ENCODE measurements at places on chromosomes 2 and 18.
A peak's percentile ranks its signal among the peaks of the same experiment; 100 is the strongest.

DNA sequence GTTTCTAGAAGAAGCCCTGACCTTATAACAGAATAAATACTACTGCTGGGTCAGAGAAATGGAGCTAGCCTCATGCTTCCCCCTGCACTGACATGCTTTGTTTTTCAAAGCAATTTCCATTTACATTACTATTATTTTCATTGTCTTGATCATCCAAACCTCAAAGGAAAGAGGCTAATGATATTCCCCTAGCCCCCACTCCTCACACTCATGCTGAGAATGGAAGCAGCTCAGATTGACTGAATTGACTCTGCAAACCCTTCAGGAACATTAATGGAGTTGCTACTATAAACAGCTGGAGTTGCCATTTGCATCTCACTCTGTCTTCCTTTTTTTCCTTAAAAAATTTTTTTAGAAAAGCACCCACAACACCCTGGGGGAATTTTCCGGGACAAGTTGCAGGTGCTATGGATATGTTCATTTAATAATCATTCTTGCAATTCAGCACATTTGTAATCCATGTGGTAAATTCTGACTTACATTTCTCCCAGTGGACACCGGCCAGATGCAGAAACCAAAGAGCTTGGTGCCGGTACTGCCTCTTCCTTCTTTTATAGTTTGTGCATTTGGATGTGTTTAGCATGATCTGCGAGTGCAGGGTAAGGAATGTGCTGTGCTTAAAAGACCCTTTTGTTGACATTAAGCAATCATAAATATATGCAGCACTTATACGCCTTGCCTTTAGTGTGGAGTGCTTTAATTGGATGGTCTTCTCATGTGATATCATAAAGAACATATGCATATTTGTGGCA lies 103.3 kb upstream of the OSR1 start:
- no peaks in the 10 kb centered on the region for H3K36me3 ChIP-seq
- H3K27ac ChIP-seq: no peak overlapping the region
- no peak for DNase-seq

DNA sequence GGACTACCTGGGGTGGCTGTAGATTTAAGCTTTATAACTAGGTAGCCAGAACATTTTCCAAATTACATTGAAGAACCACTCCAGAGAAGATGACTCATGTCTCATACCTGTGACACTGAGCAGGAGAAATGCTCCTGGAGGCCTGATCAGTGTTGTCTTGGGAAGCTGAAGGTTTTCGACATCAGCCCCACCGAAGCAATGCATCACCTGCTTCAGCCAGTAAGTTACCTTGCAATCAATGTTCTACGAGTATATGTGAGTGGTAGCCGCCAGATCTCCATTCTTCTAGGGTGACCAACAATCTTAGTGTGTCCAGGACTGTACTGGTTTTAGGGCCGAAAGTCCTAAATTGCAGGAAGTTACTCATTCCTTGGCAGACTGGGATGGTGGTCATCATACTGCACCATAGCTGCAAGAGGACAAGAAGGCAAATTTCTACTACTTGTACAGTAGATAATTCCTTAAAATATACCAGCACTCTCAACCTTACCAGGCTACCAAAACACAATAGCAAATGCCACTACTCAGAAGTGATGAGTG lies 109.3 kb upstream of the LINC00305 start:
- DNase-seq: no peak
- no peak overlapping the region for H3K27ac ChIP-seq
- H3K36me3 ChIP-seq: no peaks in the 10 kb centered on the region
- no peaks in the 10 kb centered on the region for H3K4me1 ChIP-seq
- no peak overlapping the region for H3K4me3 ChIP-seq

DNA sequence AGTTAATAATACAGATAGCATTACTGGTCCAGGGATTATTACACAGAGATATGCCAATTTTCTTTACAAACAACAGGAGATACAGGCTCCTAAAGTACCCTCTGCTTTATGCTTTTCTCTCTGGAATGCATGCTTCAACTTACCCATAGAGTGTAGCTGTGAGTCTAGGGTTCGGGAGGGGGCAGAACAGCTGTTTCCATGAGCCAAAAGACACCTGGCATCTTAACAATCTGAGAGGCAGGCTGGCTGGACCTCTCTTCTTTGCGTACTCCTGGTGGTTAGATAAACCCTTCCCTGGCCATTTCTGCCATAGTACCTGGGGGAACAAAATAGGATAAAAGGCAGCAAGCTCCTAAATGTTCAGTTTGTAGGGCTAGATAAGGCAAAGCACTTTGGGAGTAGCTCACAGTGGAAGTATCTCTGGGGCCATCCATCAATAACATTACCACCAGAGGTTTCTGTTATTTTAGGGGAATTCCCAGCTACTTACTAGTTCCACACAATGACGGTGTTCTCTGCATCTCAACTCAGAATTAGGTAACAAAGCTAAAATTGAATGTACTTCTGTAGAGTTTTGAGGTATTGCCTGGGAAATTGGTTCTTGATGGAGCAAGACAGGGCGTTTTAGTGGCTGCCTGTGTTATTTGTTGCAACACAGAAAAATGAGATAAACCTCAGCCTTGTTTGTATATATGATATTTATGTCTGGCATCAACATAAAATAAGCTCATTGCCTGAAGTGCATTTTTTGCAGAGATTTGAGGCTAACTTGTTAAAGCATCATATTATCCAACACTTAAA lies 6.2 kb upstream of the CCDC85A start:
- no peak overlapping the region for H3K27ac ChIP-seq
- H3K36me3 ChIP-seq: no peaks in the 10 kb centered on the region
- no peak for DNase-seq
- H3K4me1 ChIP-seq: no peaks in the 10 kb centered on the region

- peaks cover 1% of the 10 kb centered on the region for H3K36me3 ChIP-seq
- H3K4me3 ChIP-seq: no peak overlapping the region
- no peak for DNase-seq
- no peaks in the 10 kb centered on the region for H3K27me3 ChIP-seq
- no peak overlapping the region for H3K27ac ChIP-seq
- H3K4me1 ChIP-seq: no peaks in the 10 kb centered on the region
Measured at GRCh38 chr2:28173377-28173776, 219.3 kb upstream of the FOSL2 start.

- H3K4me3 ChIP-seq: no peak overlapping the region
- no peaks in the 10 kb centered on the region for H3K27me3 ChIP-seq
- DNase-seq: no peak
- H3K27ac ChIP-seq: no peak overlapping the region
Measured at GRCh38 chr2:199228887-199229819, 228.6 kb downstream of the SATB2 start.

DNA sequence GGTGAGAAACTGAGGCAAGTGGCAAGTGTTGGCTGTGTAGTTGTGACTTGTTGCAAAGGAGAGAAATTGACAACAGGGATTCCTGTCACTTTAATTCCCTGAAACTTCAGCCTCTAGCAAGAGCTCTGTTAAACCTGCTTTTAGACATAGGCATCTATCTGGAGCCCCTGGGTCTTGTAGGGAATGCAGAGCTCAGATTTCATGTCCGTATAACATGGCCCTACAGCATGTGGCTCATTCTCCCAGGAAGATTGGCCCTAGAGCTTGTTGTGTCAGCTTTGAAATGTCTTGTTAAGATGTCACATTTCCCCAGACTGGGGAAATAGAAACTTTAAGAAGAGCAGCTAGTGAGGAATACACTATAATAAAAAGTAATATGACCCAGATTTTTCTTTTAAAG lies 115.8 kb downstream of the POLE4 start:
- peaks cover 2% of the 10 kb centered on the region for H3K36me3 ChIP-seq
- no peaks in the 10 kb centered on the region for H3K4me1 ChIP-seq
- no peak overlapping the region for H3K27ac ChIP-seq
- no peak for DNase-seq

DNA sequence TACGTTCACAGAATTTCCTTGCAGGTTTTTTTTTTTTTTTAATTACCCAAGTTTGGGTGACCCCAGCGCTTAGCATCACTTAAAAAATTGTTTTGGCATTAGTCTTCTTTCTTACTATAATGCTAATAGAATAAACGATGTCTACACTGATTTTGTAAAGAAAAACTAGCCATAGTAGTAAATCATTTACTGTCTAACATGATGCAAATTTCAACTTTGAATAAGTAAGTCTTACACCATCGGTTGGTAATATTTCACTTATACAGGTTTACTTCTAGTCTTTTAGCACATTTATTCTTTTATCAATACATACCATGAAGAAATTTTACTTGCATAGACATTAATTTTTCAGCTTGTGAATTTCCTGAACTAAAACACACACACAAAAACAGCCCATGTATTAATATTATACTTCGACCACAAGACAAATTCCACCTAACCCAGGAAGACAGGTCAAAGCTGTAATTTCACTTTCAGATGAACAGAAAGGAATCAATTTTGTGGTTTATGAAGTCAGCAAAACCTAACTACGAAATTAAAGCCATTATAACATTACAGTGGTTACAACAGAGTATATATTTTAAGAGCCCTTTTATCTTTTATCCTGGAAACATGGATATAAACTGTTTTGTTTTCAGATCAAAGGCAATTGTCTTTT lies 1.9 kb downstream of the YES1 start:
- peaks cover 77% of the 10 kb centered on the region for H3K4me1 ChIP-seq
- H3K27ac ChIP-seq: peak overlapping the region; percentile 93
- peak overlapping the region; percentile 94 for H3K4me3 ChIP-seq
- no peaks in the 10 kb centered on the region for H3K27me3 ChIP-seq

- H3K4me3 ChIP-seq: no peak overlapping the region
- no peak overlapping the region for H3K27ac ChIP-seq
- peaks cover 26% of the 10 kb centered on the region for H3K4me1 ChIP-seq
- H3K36me3 ChIP-seq: peaks cover 3% of the 10 kb centered on the region
- no peak for DNase-seq
Measured at GRCh38 chr2:177419274-177419673, 26.7 kb downstream of the AGPS start.

- no peak overlapping the region for H3K4me3 ChIP-seq
- H3K27ac ChIP-seq: no peak overlapping the region
- no peaks in the 10 kb centered on the region for H3K4me1 ChIP-seq
- no peaks in the 10 kb centered on the region for H3K27me3 ChIP-seq
- no peaks in the 10 kb centered on the region for H3K36me3 ChIP-seq
Measured at GRCh38 chr2:160583146-160583535, 89.5 kb upstream of the RBMS1 start.

- peaks cover 34% of the 10 kb centered on the region for H3K27me3 ChIP-seq
- H3K4me3 ChIP-seq: no peak overlapping the region
- H3K4me1 ChIP-seq: peaks cover 3% of the 10 kb centered on the region
- H3K36me3 ChIP-seq: peaks cover 2% of the 10 kb centered on the region
- H3K27ac ChIP-seq: no peak overlapping the region
Measured at GRCh38 chr2:134739879-134740301, 21.1 kb upstream of the TMEM163 start.

- H3K27ac ChIP-seq: no peak overlapping the region
- H3K4me3 ChIP-seq: no peak overlapping the region
- H3K27me3 ChIP-seq: no peaks in the 10 kb centered on the region
- no peak for DNase-seq
- H3K36me3 ChIP-seq: peaks cover 1% of the 10 kb centered on the region
Measured at GRCh38 chr2:168884975-168885374, 5.3 kb downstream of the SPC25 start.

DNA sequence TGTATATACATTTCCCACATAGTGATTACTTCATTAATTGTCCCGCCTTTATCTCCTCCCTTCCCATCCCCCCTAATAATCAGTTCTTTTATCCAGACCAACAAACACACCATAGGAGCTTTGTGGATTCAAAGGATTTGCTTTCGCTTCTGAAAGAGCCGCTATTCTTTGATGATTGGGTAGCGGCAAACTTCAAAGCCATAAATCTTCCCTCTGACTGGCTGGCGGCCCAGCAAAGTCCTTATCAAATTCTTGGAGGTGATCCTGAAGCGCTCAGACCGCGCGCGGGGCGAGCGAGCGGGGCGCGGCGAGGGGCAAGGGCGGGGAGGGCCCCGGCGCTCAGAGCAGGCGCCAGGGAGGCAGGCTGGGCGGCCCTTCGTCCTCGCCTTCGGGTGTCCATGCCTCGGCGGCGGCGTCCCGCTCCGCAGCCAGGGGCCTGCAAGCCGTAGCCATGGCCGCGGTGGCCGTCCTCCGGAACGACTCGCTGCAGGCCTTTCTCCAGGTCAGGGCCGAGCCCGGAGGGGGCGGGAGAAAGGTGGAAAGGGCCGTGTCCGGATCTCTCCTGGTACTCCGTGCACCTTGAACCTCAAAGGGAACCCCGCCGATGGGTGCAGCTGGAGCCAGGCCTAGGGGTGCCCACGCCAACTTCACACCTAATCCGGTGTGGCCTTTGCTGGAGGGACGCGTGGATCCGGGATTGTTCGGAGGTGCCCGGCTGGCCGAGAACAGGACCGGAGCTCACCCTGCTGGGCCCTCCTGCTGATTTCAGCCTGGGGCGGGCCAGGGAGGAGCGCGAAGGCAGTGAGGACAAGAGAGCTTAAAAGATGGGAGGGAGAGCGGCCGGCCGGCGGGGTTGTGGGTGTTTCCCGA lies at the start of gene SP5:
SP5 (plus strand) TSS at position 276 of the 870 bp plus-strand sequence; CDS start at position 452, 176 bp downstream.
- H3K36me3 ChIP-seq: peaks cover 11% of the 10 kb centered on the region
- DNase-seq: no peak
- H3K27me3 ChIP-seq: peaks cover 70% of the 10 kb centered on the region
- peak within 1 kb of the TSS; percentile 86 for H3K4me3 ChIP-seq
- H3K27ac ChIP-seq: no peak within 1 kb of the TSS
- H3K4me1 ChIP-seq: peaks cover 19% of the 10 kb centered on the region

- no peak overlapping the region for H3K4me3 ChIP-seq
- H3K27ac ChIP-seq: no peak overlapping the region
- no peak for DNase-seq
- no peaks in the 10 kb centered on the region for H3K27me3 ChIP-seq
- H3K36me3 ChIP-seq: no peaks in the 10 kb centered on the region
Measured at GRCh38 chr2:8317418-8317817, 364.4 kb upstream of the ID2 start.

DNA sequence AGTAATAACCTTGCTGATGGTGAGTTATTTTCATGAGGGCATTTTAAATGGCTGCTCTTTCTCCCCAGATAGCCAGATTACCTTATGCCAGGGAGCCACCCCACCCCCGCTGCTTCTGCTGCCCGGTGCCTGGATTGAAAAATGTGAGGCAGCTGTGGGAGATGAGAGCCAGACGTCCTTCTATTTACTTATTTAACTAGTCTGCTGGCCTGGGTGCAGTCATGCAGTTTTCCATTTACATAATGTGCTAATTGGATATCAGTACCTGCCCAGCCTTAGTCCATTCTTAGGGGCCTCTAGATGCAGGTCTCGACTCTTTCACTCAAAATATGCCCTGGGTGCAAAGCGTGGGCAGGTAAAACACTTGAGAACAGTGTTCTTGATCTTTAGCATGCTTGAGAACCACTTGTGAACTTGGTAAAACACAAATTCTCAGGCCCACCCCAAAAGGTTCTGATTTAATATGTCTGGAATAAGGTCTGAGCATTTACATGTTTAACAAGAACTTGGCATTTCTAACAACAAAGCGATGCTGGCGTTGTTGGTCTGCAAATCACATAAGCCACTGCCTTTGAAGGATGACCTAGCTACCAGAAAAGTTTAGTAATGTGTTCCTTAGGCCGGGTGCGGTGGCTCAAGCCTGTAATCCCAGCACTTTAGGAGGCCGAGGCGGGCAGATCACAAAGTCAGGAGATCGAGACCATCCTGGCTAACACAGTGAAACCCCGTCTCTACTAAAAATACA lies 154.3 kb downstream of the NRP2 start:
- no peak overlapping the region for H3K4me3 ChIP-seq
- H3K27ac ChIP-seq: no peak overlapping the region
- H3K4me1 ChIP-seq: no peaks in the 10 kb centered on the region
- no peak for DNase-seq

GRCh38 chr18:74261053-74261713 lies 30.6 kb downstream of the CYB5A start:
- H3K36me3 ChIP-seq: peaks cover 12% of the 10 kb centered on the region
- no peaks in the 10 kb centered on the region for H3K27me3 ChIP-seq
- H3K4me1 ChIP-seq: no peaks in the 10 kb centered on the region
- H3K4me3 ChIP-seq: no peak overlapping the region
